ENCODE measurements at places on chromosomes 2 and 18.

- no peak for DNase-seq
Observed at GRCh38 chr18:59744271-59744721, 47.1 kb upstream of the CCBE1 start.

GRCh38 chr2:65264821-65265670 is 37.4 kb downstream of the ACTR2 start:
- peak; percentile 37 for DNase-seq

DNA sequence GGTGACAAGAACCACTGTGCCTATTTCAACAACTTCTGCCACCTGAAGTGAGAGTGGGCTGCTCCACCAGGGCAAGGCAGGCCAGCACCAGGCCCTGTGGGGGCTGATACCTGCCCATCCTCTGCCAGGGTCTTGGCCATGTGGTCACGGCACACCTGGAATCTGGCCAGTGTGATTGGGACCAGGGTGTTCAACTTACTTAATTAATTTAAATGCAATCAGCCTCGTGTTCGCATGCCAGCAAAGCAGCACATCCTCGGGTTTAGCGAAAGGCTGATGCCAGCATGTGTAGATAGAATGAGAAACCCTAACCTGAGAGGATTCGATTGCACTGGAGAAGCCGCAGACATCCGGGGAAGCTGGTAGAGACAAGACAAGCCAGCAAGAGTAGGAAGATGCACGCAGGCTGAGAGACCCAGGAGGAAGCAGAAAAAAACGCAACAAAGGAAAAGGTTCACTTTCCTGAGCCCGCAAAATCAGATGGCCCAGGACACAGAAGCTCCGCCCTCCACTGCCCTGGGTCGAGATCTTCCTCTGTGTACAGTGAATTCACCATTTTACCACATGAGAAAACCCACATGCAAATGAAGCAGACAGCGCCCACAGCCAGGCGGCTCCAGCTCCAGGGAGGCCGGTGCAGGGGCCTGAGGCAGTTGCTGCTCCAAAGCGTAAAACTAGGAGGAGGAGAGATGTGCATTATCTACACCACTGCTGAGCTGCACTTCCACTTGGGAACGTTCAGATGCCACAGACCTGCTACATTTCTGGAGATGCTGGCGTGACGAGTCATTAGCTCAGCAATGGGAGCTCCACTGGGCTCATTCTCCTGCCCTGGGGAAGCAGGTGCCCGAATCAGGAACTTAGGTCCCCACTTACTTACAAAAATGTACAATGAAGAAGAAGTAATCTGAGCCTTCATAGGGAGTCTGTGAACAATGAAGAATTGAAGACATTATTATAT is 92.1 kb downstream of the TMEM18 start:
- DNase-seq: no peak

GRCh38 chr2:67251741-67252140 is 145.4 kb upstream of the ETAA1 start:
- DNase-seq: no peak

GRCh38 chr2:7825591-7826312 is 856.1 kb upstream of the ID2 start:
- DNase-seq: no peak

GRCh38 chr18:37409878-37410277 is 155.7 kb downstream of the CELF4 start:
- no peak for DNase-seq

GRCh38 chr2:144701259-144701658 is 181.3 kb upstream of the ZEB2 start:
- DNase-seq: no peak

GRCh38 chr2:155975734-155976133 is 356.8 kb downstream of the NR4A2 start:
- DNase-seq: no peak

DNA sequence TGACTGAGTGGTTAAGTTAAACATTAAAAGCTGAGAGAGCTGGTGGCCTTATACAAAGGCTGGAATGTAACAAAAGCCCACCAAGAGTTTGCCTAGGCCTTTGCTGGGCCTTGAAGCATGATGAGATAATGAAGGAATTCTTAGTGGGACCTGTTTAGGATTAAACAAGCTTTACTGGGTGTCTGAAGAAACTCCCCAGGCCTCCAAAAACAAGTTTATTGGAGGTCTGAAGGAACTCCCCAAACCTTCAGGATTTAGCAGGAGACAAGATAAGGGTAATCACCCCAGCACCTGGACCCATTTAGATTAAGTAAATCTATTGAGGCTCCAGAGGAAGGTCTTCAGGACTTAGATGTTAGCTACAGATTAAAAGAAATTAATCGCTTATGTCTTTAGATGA is 18.7 kb downstream of the PCARE start:
- no peak for DNase-seq

- no peak for DNase-seq
Observed at GRCh38 chr2:26344581-26345282, 1.2 kb upstream of the SELENOI start.

DNA sequence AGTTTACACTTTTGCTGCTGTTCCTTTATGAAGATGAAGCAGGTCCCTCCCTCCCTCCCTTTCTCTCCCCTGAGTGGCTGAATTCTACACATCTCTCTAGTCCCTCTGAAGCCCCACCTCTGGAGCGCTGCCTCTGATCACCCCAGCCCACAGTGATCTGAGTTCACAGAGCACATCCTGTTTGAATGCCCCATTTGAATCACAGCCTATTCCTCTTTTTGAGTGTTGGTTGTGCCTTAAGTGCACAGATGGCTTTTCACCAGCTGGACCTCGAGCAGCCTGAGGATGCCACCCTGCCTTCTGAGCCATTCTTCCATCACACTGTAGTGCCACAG is 87.1 kb downstream of the ITGB1BP1 start:
- peak; percentile 50 for DNase-seq

DNA sequence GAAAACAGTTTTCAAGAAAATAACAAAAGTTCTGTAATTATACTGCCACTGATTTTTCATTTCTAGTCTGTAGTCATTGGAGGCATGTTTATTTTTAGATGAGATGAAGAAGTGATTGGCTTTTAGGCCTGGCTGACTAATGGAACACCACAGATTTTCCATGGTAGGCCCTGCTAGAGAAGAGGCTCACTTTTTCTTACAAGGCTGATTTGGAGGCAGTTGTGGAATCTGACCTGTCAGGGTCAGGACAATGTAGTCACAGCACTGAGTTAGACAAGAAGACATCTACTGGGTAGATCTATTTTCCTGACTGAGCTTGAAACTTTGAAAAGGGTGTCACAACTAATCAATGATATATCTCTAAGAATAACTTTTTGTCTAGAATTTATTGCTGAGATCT is 43.9 kb downstream of the KDM3A start:
- DNase-seq: no peak

DNA sequence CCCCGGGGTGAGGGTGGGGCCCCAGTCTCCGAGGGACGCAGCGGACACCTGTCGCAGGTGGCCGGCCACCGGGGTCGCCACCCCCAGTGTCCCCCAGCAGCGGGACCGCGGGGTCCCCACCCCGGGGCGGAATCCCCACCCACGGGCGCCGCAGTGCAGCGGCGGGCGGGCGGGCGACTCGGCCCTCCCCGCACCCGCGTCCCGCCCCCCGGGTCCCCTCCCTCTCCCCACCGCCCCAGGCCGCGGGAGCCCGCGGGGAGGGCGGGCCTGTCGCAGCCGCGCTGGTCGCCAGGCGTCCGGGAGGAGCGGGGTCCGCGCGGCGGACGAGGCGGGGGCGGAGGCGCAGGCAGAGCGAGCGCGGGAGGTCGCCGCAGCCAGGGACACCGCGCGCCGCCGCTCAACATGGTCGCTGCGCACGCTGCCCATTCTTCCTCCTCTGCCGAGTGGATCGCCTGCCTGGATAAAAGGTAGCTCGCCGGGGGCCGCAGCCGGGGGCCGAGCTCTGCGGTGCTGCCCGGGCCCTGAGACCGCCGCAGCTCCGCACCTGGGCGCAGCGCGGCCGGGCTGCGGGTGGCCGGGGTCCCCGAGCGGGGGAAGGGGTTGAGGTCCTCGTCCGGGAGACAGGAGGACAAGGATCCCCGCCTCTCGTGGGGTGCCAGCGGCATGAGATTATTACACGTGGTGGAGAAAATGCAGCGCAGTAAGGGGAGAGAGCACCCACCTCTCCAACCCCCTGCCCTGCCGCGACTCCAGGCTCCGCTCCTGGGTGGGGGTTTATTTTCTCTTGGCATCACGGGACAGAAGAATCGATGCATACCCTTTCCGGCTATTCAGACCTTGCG is at the start of gene RAPGEF4:
RAPGEF4 (plus strand) TSS at position 264 of the 842 bp plus-strand sequence; CDS start at position 403, 139 bp downstream.
- DNase-seq: no peak
